ENCODE measurements at places on chromosomes 4 and X. TPM values are rescaled to one million over a fixed set of nuclear protein-coding genes. Genes with fewer than 3 reads are reported as not detected.
A peak's percentile ranks its signal among the peaks of the same experiment; 100 is the strongest.

DNA sequence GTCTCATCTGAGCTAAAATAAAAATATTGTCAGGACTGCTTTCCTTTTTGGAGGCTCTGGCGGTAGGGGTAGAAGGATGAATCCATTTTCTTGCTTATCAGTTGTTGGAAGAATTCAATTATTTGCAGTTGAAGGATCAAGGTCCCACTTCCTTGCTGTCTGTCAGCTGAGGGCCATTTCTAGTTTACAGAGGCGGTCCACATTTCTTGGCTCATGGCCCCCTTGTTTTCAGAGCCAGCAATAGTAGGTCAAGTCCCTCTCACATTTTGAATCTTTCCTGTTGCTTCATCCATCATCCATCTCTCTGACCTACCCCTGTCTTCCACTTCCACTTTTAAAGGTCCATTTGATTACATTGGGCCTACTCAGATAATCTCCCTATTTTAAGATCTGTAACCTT, 1099.3 kb upstream of the DIAPH2 start:
- no peak for DNase-seq

DNA sequence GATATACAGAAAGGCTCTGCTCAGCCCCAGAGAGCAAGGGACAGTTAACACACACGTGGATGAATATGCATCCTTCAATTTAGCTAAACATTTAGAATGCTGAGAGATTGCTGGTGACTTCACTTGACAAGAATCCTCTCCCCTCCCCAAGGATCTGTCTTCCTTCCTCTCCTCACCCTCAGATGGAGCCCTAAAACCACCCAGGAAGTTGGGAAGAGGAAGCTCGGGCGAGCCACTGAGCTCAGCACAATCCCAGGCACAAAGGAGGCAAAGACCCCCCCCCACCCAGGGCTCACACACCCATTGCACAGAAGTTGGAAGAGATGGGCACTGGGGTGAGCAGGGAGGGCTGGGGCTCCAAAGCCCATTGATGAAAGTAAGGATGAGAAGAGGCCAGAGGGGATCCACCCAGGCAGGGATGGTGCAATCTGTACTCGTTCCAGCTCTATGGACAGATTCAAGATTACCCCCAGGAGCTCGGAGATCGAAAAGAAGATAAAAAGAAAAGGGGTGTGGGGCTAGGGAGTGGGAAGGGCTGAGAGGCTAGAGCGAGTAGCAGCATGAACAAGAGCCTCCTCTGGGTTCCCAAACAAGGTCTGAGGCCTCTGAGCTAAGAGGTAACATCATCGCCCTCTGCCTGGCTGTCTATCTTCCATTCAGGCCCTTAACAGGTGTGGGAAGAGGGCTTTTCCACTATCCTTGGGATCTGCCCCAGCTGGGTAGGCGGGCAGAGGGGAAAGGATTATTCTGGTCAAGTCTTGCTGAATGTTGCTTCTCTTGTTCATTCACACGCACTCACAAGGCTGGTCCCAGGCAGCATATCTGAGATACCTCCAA, 1.2 kb downstream of the TFE3 start:
- no peak for DNase-seq

DNA sequence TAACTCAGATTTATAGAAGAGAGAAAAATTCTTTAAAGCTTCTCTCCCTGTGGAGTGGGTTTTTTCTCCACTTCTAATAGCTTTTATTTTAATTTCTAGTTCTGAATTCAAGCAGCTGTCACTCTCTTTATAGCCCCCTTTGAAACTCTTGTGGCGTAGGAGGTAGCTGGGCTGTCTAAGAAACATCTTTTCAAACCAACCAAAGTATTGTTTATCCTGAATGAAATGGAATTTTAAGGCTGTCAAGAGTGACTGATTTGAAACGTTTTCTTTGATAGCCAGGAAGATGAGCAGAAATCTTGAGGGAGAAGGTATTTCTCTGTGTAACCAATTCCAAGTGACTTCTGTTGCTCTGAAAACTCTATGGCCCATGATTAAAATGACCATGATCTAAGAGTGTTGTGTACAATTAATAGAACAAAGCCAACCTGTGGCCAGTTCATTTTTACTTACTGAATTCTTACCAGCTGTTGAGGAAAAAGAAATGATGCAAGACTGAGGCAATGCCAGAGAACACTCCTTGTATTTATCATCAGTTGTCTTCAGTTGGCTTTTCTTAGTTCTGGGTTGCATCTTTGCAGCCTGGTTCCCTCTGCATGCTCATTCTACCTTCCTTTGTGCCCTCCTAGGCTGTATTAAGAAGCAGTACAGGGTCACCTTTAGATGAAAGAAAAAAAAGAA, 298.4 kb downstream of the ARHGAP10 start:
- no peak for DNase-seq

DNA sequence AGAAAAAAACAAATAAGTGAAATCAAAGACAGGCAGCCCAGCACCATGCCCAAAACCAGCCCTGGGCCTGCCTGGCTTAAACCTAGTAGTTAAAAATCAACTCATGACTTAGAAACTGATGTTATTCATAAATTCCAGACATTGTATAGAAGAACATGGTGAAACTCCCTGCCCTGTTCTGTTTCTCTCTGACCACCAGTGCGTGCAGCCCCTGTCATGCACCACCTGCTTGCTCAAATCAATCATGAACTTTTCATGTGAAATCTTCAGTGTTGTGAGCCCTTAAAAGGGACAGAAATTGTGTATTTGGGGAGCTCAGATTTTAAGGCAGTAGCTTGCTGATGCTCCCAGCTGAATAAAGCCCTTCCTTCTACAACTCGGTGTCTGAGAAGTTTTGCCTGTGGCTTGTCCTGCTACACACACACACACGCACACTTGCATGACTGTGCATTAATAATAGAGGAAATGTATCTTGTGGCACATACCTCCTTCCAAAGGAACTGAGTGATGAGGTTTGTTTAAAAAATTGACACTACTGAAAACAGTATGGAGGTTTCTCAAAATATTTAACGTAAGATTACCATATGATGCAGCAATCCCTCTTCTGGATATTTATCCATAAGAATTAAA, 39.2 kb upstream of the UGT2B7 start:
- no peak for DNase-seq

DNA sequence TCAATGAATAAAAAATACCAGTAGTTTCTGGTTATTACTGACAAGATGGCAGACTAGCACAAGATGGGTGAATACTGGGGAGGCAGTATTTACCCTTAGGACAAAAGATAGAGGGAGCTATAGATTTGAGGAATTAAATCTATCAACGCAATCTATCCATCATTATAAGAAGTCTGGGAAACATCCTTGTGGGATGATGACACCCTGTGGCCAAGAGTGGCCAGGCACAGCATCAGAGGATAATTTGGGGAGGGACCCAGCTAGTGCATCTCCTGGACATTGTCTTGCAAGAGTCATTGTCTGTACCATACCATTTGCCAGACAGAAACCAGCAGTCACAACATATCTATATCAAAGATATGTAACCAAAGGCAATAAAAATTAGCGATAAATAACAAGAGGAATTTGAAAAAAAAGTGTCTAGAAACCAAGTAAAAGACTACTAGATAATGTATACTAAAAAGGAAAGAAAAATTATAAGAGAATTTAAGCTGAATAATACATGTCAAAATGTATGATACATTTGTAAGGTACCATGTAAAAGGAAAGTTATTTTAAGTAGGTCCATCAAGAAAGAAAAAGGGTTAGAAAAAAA, 22.9 kb downstream of the KCTD8 start:
- no peak for DNase-seq

DNA sequence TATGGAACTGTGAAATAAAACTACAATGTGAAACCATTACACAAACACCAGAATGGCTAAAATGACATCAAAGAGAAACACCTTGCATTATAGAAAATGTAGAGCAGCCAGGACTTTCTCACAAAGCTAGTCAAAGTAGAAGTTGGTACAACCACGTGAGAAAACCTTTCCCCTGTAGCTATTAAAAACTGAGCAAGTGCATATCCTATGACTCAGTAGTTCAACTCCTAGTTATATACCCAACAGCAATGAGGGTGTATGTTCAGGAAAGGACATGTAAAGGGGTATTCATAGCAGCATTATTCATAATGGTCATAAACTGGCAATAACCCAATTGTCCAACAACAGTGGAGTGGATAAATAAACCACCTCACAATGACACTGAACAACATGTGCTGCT, 177.5 kb upstream of the NUDT10 start:
- no peak for DNase-seq

- DNase-seq = no peak
Observed at GRCh38 chrX:19790829-19791228, 96.6 kb downstream of the SH3KBP1 start.

- DNase-seq = no peak
Observed at GRCh38 chrX:81378560-81378959, 176.7 kb downstream of the SH3BGRL start.

GRCh38 chrX:74295101-74295500, 8.9 kb upstream of the ZCCHC13 start:
- DNase-seq = no peak

GRCh38 chr4:23888421-23889319, 1.2 kb downstream of the PPARGC1A start:
- DNase-seq = no peak

DNA sequence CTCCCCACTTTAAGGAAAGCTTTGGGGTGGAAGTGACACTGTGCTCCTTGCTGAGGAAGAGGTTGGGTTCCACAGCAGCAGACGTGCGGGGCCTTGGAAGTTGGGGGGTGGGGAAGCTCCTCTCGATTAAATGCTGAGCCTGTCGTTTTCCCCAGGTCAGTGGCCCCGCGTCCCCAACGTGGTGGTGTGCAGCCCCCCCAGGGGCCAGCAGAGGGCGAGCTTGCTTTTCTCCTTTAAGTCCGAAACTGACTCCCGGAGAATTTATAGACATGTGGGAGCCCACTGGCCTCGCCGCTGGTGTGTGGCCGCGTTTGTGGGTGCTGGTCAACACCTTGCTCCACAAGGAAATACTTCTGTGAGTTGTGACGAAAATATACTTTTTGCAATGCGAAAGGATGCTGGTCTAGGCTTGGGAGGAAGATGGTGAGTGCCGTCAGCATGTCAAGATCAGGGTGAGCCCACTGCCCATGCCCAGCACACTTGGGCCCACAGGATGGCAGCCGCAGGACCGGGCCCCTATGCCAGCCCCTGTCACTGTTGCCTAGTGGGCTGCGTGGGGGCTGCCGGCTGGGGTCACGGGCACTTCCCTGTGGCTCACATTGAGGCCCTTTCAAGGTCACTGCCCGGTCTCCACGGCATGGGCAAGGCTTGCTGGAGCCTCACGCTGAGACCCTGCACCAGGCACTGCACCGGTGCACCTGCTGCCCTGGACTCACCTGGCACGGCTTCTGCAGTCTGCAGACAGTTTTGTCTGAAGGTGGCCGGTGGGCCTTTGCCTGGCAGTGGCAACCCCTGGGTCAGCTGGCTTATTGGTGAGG, 9.4 kb downstream of the UVSSA start:
- DNase-seq = no peak

GRCh38 chr4:7236847-7237246, 44.5 kb downstream of the SORCS2 start:
- peak; percentile 63 for DNase-seq

DNA sequence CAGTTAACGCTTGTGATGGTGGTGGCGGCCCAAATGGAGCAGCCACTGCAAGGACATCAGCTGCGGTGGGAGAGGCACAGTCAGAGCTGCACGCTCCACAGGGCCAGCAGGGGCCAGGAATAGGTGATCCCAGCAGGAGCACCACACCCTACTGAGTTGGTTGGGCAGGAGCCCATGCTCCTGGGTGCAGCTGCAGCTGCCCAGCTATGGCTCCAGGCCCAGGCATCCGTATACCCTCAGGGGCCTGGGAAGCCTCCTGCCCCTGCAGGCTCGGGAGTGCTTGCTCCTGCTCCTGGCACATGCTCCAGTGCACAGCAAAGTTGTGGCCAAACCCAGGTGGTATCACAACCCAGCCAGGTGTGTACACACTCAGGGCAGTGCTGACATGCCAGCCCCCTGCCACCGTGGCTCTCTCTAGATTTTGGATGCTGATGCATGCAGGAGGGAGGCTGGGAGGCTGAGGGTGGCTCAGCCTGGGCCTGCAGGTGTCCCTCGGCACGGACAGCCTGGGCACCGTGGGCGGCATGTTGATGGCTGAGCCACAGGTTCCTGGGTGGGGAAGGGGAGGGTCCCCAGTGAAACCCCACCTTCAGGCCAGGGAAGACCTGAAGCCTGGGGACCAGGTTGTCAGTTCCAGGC, 150.2 kb downstream of the CXXC4 start:
- DNase-seq = no peak

GRCh38 chr4:75429208-75429607, 85.0 kb downstream of the RCHY1 start:
- no peak for DNase-seq

The IL2RG gene
- 5.6 TPM for total RNA-seq

The VEGFD gene
- 4.1 TPM for total RNA-seq

The AADAT gene
- 9.1 TPM for total RNA-seq

The GPC3 gene
- total RNA-seq = 4.9 TPM

Measured in ureter (tissue), 1 donor.